ENCODE measurements at places on chromosomes 4 and X.

DNA sequence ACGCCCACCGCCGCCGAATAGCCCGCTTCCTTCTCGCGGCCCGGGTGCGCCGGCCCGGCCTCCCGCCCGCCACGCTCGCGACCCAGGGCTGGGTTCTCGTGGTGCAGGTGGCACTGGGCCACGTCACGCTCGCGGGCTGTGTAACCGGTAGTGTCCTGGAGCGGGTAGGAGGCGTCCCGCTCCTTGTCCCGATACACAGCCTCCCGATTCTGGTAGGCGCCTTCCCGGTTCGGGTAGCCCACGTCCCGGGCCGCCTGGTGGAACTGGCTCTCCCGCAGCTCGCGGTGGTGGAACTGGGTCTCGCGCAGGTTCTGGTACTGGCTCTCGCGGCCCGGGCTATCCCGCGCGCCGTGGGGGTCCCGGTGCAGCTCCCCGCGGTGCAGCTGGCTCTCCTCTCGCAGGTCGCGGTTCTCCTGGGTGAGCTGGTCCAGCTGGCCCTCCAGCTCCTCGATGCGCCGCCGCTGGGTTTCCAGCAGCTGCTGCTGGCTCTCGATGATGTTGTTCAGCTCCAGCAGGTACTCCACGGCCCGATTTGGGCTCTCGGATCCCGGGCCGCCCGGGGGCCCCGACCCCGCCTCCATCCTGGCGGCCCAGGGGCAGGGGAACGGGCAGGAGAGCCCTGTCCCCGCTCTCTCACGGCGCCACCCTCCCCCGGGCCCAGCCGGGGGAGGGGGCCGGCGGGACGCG is 39.3 kb upstream of the IQSEC2 start:
- peak; percentile 16 for DNase-seq

DNA sequence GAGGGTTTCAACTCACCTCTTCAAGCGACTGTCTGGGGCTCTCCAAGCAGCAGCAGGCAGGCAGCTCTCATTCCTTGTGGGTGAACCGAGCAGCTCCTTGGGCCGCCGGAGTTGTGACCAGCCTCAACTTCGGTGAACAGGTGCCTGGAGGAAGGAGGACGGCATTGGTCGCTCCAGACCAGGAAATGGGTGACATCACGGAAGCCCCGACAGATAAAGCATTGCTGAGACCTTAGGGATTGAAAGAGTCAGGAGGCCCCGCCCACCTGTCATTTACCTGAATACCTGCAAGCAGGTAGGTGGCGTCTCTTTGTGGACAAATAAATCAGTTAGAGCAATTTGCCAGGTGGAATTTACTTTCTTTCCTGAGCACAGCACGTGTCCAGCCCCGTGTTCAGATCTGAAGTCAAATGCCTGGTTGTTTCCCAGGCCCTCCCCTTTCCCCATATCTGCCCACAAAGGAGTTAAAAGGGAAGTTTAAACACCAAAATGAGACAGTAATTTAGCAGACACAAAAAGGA is at the start of gene LNX1:
Gene LNX1, minus strand, starts transcription at position 115 of the 521 bp plus-strand sequence. CDS start 17,484 bp downstream, outside the sequence.
- DNase-seq, result peak; percentile 97

DNA sequence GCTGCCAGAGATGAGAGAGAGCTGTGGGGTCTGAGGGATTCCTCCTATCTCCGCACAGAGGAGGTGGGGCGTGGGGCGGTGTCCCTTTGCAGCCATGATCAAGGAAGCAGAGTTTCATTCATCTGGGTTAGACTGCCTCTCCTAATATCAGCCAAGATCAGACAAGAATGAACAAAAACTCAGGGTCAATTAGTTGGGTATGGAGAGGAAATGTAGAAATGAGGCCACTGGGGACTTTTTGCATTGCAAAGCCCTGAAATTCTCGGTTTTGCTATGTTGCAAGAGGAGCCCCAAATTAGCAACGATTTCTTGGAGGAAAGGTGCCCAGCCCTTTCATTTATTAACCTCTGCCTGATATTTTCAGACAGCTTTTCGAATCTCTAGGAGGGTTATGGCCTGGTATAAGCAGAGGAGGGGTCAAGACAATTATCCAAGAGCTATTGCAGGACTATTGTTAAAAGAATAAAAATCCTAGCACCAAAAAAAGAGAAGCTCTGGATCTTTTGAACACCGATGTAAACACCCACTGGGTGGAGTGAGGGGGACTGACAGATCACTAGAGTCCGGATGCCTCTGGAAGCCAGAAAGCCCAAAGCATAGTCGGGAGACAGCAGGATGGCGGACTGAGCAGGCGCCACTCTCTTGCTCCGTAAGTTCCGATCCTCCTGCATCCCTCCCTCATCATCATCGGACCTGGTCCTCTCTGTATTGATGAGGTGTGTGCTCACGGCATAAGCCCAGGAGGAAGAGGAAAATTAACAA is 34.4 kb upstream of the ACSL1 start:
- DNase-seq, result no peak

DNA sequence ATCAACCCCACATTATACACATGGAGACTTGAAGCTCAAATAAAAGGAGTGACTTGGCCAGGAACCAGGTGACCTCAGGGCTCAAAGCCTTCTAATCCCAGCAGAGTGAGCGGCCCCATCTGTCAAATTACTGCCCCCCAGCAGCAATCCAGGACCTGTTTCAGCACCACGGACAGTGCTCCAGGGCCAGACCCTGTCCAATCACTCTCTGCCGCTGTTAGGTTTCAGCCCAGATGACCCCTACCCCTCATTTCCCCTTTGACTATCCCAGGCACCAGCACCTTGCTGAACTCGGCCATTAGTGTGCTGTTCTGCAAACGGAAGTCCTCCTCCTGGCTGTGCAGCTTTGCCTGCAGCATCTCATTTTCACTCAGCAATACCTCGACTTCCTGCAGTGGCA is 5.1 kb downstream of the GRIPAP1 start:
- no peak for DNase-seq

All from hepatocyte (in vitro differentiated cells).